NCI-H2081 (cell line): ENCODE measurements at places on chromosomes 16 and 17.

- no peak for DNase-seq
Measured at GRCh38 chr17:76529224-76530094, 8.1 kb downstream of the CYGB start.

GRCh38 chr17:64145751-64146417 lies 15.9 kb upstream of the ERN1 start:
- peak; percentile 100 for DNase-seq

GRCh38 chr17:59381716-59382570 lies 50.5 kb downstream of the YPEL2 start:
- DNase-seq = peak; percentile 97

DNA sequence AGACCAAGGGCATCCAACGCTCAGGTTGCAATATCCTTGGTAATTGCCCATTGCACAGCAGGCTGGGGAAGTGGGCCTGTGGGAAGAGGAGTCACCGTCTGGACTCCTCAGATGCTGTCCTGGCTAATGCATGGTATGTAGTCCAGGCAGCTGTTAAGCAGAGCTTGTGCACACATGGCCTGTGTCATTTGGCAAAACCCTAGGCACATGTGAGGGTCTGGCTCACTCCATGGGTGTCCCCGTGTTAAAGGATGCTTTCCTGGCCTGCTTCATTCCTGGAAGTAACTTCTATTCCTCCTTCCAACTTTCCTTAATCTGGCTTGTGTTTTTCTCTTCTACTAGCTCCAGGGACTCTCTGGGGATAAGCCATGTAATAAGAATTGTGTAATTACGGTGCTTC lies 378.0 kb upstream of the CA10 start:
- DNase-seq = no peak

GRCh38 chr16:49463529-49463928 lies 89.9 kb downstream of the C16orf78 start:
- no peak for DNase-seq
